ENCODE measurements at places on chromosomes 11 and 22.

DNA sequence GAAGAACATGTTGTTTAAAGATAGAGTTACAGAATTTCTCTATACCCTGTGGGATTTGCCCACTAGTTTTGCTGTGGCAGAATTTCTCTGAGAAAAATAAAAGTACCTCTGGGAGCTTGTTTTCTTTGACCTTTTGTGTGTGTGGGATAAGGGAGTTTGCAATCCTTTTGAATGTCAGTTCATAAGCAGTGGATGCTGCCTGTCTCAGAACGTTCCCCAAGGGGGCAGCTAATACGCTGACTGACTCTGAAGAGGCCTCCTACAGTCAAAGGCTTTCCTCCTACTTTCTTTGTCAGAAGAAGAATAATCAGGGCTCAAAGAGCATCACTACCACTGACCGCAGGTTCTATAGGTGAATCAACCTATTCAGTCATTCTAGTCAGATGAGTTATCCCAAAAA is 140.6 kb downstream of the AASDHPPT start:
- no peak for DNase-seq

GRCh38 chr11:70710601-70711000 is 312.3 kb downstream of the CTTN start:
- DNase-seq, result no peak

GRCh38 chr22:34783436-34783835 is 282.5 kb upstream of the ISX start:
- no peak for DNase-seq

GRCh38 chr22:40610329-40610850 is 26.1 kb downstream of the MRTFA start:
- no peak for DNase-seq

DNA sequence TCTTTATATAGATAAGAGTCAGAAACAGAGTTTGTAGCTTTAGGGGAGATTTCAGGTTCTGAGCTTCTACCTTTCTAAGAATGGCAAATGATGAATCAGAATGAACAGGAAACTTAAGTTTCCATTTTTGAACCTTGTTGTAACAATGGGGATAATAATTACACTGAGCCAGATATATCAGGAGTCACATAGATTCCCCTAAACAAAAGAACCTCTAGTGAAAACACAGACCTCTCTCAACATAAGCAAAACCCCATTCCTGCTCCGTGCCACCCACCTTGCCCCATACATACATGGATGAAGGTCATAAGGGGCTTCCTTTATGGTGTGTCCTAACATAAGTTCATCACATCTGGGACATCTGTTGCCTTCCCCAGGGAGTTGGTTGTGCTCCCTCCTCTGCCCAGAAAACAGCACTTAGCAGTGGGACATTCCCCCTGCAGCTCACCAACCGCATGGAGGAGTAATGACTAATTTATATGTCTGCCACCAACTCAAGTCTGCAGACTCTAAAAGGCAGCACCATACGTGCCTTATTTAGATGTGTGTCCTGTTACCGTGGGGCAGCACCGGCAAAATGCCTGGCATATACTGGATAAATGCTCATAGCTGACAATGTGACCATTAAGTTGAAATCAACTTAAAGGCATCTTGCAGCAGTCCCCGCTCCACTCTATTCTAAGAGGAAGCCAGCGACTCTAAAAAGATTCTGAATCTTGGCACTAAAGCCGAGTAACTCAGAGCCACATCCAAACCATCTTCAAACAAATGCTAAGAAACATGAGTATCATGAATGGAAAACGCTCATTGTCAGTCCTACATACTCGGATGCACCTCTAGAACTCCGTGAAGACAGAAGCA is 8.0 kb downstream of the JAML start:
- DNase-seq, result no peak

DNA sequence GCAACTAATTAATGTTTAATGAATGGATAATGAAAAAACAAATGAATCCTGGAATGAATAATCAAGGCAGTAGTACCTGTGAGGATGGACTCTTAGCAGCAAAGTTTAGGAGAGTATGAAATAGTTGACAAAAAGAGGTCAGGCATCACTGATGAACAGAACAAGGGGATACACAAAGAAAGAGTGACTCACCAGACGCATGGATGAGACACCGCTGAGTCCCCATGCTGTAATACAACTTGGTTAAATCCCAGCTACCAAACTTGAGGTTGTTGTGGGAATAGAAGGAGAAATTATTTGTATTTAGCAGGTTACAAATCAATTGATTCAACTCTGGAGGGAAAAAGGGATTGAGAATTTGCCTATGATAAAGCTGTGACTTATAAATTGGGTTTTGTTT is 976.9 kb upstream of the TENM4 start:
- DNase-seq, result no peak

DNA sequence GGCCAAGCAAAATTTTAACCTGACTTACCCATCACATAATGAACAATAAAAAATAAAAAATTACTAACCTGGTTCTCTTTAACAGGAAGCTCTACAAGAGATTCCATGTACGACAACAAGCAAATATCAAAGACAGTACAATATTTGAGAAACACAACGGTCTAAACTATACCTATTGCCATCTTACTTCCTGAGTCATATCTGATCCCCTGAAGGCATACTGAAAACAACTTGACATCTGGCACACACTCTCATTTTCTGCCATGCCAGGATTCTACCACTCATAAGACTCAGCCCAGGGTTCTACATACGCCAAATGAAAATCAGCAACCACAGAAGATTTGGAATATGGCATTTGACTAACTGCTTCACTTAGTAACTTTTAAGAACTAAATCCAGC is 13.8 kb downstream of the DENND5A start:
- no peak for DNase-seq

GRCh38 chr22:24494528-24495364 is at the start of gene UPB1:
UPB1 (plus strand) TSS chr22:24495332; CDS start chr22:24495404, 72 bp downstream.
- DNase-seq, result no peak
